ENCODE measurements at places on chromosomes 4 and X. TPM values are rescaled to one million over a fixed set of nuclear protein-coding genes. Genes with fewer than 3 reads are reported as not detected.

The ZFYVE28 gene
- total RNA-seq: 5.8 TPM

The RASSF6 gene
- 0.23 TPM for total RNA-seq

The GUCY1B1 gene
- 115 TPM for total RNA-seq

The GAGE2A gene
- total RNA-seq: not detected

The UGT2B11 gene
- not detected for total RNA-seq

The TEX11 gene
- total RNA-seq: not detected

The TMPRSS11A gene
- not detected for total RNA-seq

The GYPB gene
- total RNA-seq: 2.3 TPM

The NAP1L2 gene
- 65.3 TPM for total RNA-seq

The SPANXB1 gene
- not detected for total RNA-seq

The NAA11 gene
- total RNA-seq: not detected

Measured in diencephalon (tissue), 1 donor.